ENCODE measurements at places on chromosomes 3 and 15.

GRCh38 chr15:92377083-92377789, 16.4 kb upstream of the ST8SIA2 start:
- no peak for DNase-seq

GRCh38 chr15:41562784-41563198, 3.8 kb downstream of the TYRO3 start:
- DNase-seq = no peak

- no peak for DNase-seq
These were observed 56.4 kb downstream of the NEDD4 start for GRCh38 chr15:55937040-55937439.

GRCh38 chr15:87477737-87478686, 778.5 kb downstream of the NTRK3 start:
- no peak for DNase-seq

DNA sequence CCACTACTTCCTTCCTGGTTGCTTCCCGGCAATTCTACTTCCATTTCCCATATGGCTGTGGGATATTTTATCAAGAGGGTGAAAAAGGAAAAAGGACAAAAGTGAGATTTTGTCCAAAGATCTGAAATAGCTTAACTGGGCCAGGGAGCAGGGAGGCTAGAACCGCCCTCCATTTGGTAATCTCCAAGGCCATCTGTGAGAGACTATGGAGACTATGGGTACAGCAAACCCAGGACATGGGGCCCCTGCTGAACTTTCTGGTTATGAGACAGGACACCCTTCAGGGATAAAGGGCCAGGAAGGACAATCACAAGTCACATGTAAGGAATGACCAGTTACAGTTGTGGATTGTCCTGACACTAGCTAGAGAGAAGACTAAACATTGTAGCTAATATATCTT, 24.3 kb downstream of the ZSCAN2 start:
- no peak for DNase-seq

DNA sequence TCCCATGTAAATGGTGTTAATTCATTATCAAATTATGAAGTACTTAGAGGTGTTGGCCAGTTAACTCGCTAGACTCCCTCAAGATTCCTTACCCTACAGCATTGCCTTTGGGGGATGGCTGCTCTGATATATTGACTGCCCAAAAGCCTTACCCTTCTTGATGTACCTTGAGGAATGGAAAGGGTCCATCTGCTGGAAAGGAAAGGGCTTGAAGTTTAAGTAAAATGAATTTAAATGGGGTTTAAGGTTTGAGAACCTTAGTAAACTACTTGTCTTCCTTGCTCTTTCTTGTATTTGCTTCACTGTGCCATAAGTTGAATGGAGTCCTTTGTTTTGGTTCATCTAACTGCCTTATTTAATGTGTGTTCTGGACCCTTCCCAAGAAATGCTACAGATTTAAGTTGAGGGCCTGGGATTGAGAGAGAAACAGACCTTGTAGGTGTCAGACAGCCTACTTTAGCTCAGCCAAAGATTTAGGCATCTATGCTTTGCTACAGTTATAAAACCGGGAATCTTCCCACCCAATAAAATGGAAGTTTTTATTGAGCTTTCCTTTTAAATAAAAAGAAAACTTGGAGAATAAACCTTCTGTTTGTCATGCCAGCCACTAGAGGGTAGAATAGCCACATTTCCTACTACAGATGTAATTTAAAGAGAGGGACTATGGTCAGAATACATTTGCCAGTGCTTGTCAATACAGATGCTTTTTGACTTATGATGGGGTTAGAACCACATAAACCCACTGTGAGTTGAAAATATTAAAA, 25.3 kb downstream of the CMSS1 start:
- no peak for DNase-seq

- no peak for DNase-seq
These were observed 147.8 kb downstream of the OCA2 start for GRCh38 chr15:27951191-27951890.

- no peak for DNase-seq
These were observed 47.0 kb downstream of the DHX30 start for GRCh38 chr3:47849699-47850563.

DNA sequence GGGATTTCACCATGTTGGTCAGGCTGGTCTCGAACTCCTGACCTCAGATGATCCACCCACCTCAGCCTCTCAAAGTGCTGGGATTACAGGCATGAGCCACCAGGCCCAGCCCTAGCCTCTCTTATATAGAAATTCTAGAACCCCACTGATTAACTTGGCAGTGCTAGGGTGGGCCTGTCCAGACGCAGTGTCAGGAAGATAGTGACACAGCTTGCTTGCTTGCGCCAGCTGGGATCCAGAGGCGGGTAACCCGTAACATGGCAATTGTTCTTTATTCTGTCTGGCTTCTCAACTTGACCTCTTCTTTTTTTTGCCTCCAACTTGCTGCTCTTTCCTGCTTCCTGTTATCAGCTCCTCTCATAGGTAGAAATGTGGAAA, 16.2 kb downstream of the CEP19 start:
- DNase-seq = no peak

DNA sequence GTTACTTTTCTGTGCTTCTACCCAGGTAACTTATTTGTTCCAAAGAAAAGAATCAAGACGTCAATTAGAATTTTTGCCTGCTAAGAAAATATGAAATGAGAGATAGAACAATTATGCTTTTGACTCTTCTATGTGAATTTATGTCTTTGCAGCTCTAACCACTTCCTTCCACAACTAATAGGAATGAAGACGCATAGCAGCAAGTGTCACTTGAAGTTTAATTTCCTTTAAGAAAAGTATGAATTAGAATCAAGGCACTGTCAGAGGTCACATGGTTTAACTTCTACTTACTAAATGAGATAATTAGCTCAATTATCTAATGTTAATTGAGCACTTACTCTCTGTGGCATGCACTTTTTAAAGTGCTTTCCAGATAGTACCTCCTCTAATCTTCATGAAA, 3.3 kb downstream of the WDR49 start:
- DNase-seq = no peak

DNA sequence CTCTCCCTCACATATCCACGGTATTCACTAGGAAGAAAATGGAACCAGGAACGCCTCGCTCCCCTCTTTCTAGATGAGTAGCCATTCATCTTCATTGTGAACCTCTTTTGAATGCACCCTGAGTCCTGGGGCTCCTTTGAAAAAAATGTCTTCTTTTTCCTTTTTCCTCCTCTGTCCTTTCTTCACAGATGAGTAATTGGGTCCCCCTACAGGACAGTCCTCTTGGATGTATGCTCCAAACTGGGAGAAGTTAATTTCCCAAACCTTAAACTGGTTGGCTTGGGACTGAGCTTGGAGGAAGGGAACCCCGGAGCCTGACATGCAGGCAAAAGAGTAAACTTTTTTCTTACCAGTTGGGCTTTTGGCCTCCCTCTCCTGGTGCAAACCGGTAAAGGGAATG, 108.8 kb downstream of the DPH6 start:
- DNase-seq = no peak

DNA sequence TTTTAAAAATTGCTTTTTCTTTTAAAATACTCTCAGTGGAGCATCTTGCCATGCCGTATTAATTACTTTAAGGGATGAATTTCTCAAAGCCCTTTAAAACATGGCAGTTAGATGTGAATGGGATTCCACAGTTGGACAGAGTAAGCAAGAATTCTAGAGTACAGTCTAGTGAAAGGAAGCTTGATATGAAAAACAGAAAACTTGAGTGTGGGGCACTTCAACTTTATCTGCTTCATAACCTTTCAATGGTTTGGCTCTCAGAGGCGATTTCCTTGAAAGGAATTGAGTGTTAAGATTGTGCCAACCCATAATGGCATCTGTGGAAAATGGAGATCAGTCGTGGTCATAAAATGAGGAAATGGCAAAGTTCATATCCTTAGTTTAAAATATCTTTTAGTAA, 127.7 kb upstream of the SAMMSON start:
- no peak for DNase-seq

DNA sequence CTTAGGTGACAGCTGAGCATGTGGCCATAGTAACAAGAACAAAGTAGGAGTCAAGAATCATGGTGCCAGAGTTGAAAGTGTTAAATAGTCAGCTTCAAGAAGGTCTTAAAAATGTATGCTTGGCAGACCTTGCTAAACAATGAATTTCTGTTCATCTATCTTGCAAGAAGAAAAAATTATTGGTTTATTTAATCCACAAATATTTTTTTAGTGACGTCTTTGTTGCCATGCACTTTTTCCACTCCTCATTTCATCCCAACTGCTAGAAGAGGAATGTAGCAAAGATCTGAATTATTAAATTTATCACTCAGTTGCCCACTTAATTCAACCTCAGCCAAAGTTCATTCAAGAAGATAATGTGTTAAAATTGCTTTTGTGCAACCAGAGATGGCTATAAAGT, 3.2 kb upstream of the SLC4A7 start:
- no peak for DNase-seq

DNA sequence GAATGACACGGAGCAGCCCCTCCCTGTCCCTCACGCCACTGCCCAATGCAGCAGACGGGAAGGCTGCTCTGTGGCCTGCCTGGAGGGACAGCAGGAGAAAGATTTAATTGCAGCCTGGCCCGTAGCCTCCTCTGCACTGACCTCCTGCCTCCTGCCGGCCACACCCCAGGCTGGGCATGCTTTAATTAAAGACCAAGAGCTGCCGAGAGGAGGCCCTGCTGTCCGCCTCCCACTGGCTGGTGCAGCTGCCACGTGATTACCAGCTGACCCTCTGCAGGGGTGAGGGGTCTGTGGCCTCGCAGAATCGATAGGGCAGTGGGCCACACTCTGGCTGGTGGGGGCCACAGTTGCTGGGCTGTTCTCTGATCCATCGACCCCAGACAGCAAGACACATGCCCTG, 100.2 kb upstream of the PRR23E start:
- no peak for DNase-seq

DNA sequence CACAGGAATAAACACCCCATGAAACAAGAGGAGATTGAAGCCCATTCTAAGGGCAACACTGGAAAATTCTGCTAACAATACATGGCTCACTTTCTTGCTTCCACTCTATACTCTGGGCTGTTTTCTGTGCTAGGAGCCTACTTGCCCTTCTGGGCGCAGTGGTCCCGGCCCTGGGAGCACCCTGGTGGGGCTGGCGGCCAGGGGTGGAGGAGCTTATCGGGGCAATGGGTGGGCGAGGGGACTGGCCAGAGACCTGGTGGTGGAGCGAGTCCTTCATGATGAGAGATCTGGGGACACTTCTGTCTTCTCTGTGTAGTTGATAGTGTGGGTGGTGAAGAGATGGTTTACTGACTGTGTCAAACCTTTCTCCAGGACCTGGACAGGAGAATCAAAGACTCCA, 1128.5 kb downstream of the TBL1XR1 start:
- DNase-seq = no peak

- no peak for DNase-seq
These were observed 12.2 kb upstream of the SLC7A14 start for GRCh38 chr3:170598091-170598502.

DNA sequence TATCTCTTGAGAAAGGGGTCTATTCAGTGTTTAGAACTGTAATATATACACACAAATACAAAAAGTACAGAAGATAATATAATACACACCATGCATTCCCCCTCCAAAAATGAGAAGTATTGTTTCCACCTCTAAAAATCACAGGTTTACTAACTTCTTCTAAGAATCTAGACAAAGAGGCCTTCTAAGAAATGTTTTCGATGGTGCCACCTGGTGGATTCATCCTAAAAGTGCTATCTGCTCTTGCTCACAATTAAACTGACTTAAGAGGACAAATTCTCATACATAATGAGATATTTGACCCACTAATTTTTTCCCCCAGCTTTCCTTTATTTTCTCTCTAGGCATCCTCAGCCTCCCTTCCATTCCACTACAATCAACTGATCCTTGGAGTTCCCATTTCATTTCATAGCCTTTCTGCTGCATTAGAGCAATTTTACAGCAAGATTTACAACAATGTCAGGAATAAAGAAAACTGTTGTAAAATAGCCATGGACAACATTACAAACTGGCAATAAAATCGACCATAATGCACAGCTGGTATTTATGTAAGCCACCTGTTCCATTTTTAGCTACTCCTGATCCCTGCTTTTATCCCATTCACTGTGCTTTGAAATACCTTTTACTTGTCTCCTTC, 124.6 kb downstream of the ARRDC4 start:
- no peak for DNase-seq

- peak; percentile 69 for DNase-seq
These were observed 63.0 kb downstream of the SH3BP5 start for GRCh38 chr3:15269091-15269989.

- no peak for DNase-seq
These were observed 5.9 kb downstream of the MYO5C start for GRCh38 chr15:52289629-52290081.

GRCh38 chr3:51949121-51949520, 6.1 kb upstream of the GPR62 start:
- DNase-seq = no peak

All from T-helper 17 cell (primary cell).